ENCODE measurements at places on chromosomes 4 and X.

DNA sequence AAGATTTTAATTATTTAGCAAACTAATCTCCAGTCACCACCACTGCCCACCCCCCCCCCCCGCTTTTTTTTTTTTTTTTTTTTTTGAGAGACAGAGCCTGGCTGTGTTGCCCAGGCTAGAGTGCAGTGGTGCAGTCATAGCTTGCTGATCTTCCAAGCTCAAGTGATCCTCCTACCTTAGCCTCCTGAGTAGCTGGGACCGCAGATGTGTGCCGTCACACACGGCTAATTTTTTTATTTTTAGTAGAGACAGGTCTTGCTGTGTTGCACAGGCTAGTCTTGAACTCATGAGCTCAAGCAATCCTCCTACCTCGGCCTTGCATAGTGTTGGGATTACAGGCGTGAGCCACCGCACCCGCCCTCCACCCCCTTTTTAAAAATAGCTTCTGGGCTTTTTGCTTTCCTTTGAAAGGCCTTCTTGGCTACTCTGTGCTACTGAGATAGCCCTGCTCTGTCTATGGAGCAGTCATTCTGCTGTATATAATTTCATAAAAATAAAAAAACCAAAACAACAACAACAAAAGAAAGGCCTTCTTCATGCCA lies 18.7 kb downstream of the TXLNG start:
- no peak for DNase-seq

DNA sequence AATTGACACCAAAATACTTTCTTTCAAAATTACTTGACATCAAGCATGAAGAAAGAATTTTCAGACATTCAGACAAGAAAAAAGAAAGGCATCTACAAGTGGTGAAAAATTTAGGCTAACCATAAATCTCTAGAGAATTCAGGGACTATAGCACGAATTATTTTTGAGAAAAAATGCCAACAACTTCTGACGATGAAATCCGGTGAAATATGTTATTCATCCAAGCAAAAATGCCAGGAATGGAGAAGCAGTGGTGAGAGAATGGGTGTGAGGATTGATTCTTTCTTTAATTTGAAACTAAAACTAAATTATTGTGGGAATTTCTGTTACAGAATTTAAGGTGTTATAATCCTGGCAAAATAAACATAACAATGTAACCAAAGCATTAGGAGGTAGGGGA lies 69.4 kb upstream of the SORBS2 start:
- no peak for DNase-seq

GRCh38 chr4:184498598-184498997 lies 24.2 kb upstream of the IRF2 start:
- DNase-seq, result no peak

DNA sequence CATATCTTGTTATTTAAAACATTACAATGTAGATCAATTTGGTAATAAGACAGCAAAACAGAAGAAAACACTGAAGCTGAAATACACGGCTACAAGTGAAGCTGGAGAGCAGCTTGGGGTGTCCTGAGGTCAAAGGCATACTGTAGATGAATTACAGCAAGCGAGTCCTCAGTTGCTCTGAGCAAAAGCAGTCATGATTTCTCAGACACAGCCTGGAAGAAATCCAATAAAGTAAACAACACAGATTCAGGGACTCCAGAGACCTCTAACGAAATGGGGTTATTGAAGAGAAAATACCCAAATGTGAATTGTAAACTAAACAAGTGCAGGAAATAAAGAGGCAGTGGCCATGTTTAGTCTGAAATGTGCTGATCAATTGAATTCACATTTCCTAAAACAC lies 324.4 kb downstream of the CAMK2D start:
- DNase-seq, result no peak

DNA sequence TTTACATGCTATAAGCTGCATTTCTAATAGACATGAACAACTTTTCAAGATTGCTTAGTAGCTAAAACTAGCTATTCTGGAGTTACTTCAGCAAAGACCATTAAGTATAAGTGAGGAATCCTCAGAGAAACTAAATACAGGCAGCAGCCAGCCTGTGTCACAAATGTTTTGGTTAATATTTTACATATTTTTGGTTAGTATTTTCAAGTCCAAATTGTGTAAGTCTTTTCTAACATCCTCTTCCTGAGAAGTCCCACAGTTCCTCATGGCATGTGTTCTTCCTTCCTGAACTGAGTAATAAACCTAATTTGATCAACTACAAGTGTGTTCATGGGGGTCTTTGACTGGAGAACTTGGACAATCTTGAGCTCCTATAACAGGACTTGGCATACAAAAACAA lies 42.4 kb upstream of the MCF2 start:
- peak; percentile 9 for DNase-seq

DNA sequence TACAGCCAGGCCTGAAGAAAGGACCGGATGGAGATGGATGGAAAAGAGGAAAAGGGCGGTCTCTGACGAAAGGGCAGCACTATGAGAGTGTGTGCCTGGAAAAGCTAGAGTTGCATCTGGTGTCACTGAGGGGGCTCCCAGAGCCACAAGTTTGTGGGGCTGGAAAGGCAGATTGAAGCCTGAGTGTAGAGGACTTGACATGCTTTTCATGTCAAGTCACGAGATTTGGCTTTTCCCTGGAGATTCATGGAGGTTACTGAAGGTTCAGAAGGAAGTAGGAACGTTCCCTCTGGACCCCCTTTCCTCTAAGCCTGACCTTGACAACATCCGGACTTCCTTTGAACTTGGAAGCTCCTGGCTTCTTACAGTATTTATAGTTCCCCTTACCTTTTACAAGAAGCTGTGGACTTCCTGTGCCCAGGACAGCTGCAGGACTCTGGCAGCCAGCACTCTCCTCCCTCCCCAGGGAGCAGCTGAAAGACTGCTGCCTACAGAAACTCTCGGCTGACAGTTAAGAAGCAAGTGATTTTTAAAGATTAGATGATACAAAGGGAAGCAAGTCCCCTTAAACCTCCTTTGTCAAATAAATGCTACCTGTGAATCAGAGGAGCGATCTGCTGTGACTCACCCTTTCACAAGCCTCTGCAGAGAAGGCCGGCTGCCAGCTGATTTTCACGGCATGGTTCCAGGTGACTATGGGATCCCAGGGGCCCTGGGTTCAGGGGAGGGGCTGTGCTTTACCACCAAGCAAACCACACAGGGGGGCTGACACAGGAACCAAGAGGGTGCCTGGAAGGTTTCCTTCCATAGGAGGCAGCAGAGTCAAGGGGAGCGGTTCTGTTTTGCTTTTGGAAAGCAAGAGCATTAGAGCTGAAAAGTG lies 72.9 kb upstream of the STIM2 start:
- peak; percentile 80 for DNase-seq

DNA sequence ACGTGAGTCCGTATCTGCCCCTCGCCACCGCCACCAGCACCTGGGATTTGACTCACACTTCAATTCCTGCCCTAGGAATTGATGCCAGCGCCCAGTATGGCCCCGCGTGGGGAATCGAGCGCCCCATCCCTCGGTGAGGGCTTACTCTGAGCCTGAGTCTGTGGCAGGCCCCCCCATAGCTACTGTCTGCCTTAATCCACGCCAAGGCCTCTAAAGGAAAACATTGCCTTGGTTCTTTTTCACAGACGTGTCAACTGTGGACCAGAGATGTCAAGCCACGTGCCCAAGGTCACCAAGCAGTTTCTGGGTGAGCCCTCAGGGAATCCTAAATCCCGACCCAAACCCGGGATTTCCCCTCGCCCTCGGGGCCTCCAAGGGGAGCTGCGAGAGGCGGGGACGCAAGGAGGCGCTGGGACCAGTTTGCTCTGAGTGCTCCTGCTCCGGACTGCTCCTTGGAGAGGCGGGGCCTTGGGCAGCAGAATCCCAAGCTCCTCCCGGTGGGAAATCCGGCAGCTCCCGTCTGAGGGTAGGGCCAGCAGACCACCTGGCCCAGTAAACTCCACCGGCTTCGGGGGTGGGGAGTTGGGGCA lies 12.9 kb downstream of the MSX1 start:
- no peak for DNase-seq

- peak; percentile 20 for DNase-seq
Observed at GRCh38 chr4:9384126-9384525, 21.2 kb downstream of the USP17L30 start.

GRCh38 chrX:19172741-19173140 lies 50.5 kb upstream of the ADGRG2 start:
- DNase-seq, result no peak

- no peak for DNase-seq
Observed at GRCh38 chr4:16758255-16758654, 140.2 kb downstream of the LDB2 start.

GRCh38 chrX:24019448-24019847 lies 7.5 kb downstream of the KLHL15 start:
- DNase-seq, result no peak

- DNase-seq, result no peak
Observed at GRCh38 chr4:36757580-36758311, 476.3 kb downstream of the DTHD1 start.

GRCh38 chr4:136748773-136749172 lies 783.5 kb downstream of the PCDH18 start:
- no peak for DNase-seq

DNA sequence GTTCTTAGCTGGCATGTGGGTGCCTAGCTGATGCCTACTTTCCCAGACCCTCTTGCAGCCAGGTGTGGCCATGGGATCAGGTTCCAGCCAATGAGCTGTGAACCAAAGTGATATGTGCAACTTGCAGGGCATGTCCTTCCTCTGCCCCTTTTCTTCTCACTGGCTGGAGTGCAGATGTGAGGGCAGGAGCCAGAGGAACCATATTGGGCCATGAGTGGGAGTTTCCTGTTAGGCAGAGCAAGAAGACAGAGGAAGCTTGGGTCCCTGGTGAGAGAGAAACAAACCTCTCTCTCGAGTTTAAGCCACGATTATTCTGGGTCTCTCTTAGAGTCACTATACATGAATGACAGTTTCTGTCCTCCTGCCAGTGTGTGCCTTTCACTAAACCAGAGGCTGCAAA lies 120.4 kb upstream of the STX18 start:
- no peak for DNase-seq

DNA sequence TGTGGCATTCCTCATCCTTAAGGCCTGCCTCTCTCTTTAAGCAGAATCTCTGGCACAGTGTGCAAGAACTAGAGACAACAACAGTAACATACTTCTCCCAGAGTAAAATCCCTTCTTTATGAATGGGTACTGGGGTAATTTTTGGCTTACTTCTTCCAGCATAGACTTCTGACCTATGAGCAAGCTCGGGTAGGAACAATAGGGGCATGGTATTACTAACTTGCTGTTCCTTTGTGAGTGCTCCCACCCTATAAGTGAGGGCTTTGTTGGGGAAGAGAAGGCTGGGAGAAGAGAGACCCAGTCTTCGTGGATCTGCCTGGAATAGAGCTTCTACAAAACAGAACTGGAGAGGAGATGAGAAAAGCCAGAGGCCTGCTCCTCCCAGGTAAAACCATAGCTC lies 30.2 kb downstream of the CLDN2 start:
- no peak for DNase-seq

DNA sequence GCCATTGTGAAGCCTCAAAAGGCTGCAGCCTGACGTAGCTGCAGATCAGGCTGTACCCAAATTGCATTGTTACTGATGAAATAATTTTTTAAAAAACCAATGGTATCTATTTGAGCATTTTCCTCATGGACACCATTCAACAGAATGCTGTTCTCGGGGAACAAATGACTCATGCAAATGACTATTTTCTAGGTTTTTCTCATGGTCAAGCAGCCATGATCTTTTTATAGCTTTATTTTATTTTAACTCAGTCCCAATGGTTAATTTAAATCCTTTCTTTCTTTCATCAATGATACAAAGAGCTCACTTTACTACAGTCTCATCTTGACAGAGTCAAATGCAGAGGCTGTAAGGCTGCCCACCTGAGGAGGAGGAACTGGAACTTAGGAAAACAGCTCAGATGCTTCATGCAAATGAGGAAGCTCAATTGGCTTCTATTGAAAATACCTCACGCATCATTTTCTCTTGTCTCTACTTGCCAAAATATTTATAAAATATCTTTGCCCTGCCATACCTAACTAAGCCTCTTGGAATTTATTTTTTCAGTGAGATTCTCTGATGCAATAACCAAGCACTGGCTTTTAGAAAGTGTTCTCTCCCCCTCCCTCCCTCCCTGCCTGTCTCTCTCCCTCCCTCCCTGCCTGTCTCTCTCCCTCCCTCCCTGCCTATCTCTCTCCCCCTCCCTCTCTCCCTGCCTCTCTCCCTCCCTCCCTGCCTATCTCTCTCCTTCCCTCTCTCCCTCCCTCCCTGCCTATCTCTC lies 81.0 kb downstream of the SORBS2 start:
- peak; percentile 12 for DNase-seq

- peak; percentile 17 for DNase-seq
Observed at GRCh38 chr4:40264497-40264896, 67.7 kb downstream of the RHOH start.

DNA sequence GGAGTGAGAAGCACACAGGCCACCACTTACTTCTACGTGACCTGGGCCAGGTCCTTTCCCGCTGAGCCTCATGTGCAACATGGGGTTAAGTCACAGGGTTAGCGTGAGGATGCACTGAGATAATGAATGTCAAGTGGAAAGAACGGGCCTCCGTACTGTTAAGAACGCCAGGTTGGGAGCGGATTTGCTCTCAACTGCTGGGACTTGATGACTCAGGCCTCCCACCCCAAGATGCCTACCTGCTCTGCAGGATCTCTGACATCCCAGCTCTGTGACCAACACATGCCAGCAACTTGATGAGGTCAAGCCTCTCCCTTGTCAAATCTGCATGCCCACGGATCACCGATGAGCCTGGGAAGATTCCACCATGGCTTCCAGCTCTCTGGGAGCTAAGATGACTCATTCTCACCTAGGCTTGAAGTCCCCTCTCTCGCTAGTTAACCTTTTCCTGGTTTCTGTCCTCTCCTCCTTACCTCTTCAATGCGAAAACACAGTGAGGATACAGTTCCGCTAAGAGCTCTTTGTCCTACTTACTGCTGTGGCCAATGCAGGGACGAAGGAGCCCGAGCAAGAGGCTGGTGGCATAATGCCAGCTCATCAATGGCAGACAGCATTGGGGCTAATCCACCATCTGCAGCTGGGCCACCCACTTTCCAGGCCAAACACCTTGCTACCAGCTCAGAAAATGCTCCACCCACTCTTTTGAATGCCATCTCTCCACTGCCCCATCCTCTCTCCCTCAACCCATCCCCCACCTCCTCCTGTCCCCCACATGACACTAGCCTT lies 67.6 kb downstream of the PJA1 start:
- DNase-seq, result peak; percentile 57

- no peak for DNase-seq
Observed at GRCh38 chr4:181431661-181432060, 811.5 kb upstream of the TENM3 start.

All from kidney tubule cell (primary cell).